Activated CD8-positive, alpha-beta T cell treated with anti-CD3 and anti-CD28 coated beads, Interleukin-2, amount 10 ng/mL, durations not matched to agents 7 days and 5 days (primary cell): ENCODE measurements at places on chromosomes 16 and 17. TPM values are rescaled to one million over a fixed set of nuclear protein-coding genes. Genes with fewer than 3 reads are reported as not detected.

The TPSG1 gene
- not detected for total RNA-seq

- DNase-seq: no peak
Observed at GRCh38 chr17:68624381-68624780, 23.2 kb upstream of the FAM20A start.

GRCh38 chr16:27353853-27354252 lies 40.1 kb downstream of the IL4R start:
- no peak for DNase-seq

The MFAP4 gene
- not detected for total RNA-seq

The SNAI3 gene
- total RNA-seq: 13.4 TPM

DNA sequence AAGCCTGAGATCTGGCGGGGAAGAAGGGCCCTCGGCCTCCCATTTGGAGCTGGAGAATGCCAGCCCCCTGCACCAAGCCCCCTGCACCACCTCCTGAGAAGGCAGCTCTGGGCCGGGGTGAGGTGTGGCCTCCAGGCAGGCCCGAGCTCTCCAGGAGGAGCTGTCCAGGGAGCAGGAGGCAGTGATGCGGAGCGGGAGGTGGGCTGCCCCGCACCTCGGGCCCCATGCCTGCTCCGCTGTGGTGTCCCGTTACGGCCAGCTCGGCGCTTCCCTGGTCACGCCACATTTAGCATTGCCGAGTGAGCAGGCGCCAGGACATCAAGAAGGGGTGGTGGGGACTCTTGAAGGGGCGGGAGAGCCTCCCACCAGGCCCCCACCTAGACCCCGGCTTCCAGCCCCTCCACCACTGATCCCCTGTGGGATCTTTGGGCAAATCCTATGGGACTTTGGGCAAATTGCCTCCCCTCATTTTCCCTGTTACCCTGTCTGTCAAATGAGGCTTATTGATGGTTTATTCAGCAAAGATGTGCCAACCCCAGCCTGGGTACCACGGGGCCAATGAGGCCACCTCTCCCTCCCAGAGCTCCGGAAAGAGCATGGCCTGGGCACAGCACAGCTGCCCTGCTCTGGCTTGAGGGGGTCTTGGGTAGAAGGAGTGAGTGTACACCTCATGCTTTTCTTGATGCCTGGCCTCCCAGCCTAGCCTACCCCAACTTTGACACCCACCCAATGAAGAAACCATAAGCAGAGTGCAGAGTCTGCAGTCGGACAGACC lies 15.3 kb downstream of the FOXN1 start:
- DNase-seq: no peak

The CCL17 gene
- total RNA-seq: not detected

DNA sequence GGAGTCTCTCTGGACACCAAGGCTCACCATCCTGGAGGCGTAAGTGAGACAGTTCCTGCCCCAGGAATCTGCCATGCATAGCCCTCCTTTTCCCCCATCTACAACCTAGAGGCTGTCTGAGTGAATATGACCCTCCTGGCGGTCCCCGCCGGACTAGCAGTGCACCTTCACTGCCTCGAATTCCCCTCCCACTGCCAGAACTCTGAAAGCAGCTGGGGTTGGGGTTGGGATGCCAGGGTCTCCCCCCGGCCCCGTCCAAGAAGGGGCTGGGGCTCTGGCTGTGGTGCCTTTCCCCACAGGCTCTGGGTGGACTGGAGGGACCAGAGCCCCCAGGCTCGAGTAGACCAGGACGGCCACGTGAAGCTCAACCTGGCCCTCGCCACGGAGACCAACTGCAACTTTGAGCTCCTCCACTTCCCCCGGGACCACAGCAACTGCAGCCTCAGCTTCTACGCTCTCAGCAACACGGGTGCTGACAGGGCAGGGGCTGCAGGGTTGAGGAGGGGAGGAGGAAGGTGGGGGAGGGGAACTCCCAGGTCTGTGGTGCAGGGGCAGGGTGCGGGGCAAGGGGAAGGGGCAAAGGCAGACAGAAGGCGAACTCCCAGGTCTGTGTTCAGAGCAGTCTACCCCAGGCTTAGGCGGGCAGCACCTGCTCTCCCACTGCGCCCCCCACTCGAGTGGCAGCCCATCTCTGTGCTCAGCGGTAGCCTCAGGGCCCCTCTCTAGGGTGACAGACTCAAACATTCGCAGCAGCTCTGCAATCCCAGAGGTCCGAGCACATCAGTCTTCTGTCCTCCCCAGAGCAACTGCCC lies 1.2 kb downstream of the ZACN start:
- no peak for DNase-seq

DNA sequence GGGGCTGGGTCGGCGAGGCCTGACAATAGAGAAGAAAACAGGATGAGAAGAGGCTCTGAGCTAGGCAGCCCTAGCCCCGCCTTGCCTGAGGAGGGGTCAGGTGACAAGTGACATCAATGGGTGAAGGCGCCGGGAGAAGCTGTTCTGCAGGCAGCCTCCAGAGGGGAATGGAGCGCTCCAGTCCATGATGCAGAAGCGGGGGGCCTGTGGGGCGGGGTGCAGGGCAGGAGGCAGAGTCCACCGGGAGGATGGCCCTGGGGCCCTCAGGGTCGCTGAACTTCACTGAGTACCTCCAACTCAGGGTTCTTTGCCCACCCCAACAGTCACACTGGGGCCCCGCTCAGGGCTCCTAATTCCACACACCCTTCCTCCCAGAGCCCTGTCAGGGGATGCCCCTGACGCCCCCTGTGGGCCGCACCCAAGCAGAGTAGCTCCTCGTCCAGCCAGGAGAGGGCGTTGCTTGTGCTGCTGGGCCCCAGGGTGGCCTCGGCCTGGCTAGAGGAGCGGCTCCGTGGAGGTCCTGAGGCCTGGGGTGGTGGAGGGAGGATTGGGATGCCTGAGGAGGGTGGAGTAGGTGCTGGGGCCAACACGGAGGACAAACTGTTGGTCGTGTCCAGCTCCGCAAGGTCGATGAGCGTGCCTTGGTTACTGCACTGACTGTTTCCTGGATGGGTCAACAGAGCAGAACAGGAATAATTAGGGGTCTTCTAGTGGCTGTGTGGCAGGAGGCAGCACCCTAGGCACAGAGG lies 20.8 kb downstream of the GGA3 start:
- peak; percentile 47 for DNase-seq

DNA sequence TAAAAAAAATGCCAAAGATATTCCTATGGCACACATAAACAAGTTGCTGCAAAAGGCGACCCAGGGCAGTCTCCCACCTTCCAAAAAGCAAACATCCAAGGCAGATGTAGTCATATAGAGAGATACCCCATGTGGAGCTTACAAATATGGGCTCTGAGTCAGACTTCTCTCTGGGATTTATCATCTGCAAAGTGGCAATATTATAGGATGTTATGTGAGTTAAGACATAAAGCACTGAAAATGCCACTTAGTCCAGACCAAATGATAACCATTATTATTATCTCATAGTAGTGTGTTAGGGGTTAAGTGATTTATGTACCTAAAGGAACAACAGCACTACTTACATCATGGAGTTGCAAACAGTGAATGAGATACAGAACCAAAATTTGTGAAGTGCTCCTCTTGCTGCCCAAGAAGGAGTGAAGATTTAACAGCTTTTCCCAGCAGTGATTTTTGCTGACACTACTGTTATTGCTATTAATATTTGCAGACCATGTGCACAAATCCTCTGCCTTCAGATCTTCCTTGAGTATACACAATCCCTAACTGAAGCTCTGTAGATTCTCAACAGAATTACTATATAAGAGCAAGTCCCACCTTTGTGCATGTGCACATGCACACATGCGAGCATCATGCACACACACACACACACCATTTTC lies 560.0 kb upstream of the SALL1 start:
- DNase-seq: no peak

DNA sequence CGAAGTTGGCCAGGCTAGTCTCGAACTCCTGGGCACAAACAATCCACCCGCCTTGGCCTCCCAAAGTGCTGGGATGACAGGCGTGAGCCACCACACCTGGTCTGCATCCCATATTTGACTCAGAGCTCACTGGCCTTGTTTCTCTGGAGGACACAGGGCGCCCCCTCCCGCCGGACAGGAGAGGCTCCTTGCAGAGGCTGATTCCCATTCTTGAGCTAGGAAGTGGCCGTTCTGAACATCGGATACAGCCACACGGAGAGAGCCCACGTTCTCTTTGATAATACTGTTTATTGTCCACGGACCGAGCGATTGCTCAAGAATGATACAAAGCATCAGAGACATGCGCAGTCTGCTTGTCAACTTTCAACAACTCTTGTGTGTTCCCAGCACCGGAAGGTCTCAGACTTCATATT lies 12.1 kb upstream of the USP36 start:
- no peak for DNase-seq

DNA sequence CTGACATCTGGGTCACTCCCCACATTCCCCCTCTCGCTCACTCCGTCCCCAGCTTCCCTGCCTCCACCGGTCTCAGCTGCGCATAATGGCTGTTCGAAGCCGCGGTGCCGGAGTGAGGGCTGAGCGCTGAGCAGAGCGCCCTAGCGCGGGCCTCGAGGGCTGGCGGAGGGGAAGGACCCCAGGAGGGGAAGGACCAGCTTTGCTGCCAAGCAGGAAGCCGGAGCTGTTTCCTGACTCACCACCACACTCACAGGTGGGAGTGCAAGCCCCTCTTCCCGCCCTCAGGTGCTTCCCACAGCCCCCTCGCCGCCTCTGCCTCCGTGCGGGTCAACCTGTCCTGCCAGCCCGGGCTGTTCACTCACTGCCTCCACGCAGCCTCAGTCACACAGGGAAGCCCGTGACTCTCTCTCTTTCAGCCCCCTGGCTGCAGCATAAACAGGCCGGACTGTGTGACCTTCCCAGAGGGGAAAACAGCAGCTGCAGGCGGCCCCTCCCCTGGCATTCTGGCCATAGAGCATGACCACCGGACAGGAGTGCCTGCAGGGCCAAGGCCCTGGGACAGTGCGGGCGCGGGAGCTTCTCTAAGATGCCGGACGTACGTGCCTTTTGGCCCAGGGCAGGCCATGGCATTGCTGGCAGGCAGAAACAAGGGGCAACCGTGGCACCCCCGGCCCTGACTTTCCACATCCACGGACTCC lies 23.7 kb downstream of the SLC43A2 start:
- no peak for DNase-seq

- no peak for DNase-seq
Observed at GRCh38 chr17:39929646-39930407, 2.3 kb downstream of the LRRC3C start.

DNA sequence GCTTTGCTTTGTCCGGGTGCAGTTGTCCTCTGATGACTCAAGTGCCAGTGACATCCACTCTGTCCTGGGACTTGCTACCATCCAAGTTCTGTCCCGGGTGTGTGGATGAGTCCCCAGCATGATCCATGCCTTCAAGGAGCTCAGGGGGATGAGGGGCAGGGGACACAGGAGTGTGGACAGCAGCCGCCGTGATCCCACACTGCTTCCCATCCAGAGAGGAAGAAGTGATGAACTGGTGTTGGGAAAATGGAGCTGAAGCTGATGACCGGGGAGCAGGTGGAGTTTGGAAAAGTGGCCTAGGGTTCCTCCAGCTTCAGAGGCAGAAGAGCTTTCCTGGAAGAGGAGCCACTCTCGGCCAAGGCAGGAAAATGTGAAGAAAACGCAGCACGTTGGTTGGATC lies 249.6 kb upstream of the TNRC6C start:
- no peak for DNase-seq

The TVP23A gene
- not detected for total RNA-seq

DNA sequence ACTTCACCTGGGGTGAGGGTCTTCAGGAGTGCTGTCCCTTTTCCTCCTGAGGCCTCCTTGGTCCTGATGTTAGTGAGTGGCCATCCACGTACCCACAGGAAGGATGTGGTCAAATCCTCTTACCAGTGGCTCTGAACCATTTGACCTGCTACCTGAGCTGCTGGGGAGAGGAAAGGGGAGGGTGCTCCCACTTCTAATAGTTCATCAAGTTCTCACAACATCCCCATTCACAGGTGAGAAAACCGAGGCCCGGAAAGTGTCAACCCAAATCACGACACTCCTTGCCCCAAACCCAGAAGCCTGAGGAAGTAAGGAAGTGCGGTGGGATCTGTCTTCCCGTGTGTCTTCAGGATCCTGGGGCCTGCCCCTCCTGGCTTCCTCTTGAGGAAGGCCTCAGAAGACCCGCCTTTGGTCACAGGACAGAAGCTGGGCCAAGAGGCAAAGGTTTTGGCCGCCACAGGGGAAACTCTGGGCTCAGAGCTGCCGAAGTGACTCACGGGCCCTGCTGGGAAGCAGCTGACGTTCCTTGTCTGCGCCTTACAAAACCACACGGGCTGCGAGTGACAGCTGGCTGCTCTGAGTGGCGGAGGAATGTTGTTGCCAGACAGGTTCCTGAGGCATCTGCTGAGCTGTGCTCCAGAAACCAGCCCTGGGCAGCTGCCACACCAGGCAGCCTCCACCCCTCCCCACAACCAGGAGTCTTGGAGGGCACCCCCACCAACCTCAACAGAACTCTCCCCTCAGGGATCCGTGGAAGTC lies 13.9 kb upstream of the KIFC3 start:
- DNase-seq: peak; percentile 34

DNA sequence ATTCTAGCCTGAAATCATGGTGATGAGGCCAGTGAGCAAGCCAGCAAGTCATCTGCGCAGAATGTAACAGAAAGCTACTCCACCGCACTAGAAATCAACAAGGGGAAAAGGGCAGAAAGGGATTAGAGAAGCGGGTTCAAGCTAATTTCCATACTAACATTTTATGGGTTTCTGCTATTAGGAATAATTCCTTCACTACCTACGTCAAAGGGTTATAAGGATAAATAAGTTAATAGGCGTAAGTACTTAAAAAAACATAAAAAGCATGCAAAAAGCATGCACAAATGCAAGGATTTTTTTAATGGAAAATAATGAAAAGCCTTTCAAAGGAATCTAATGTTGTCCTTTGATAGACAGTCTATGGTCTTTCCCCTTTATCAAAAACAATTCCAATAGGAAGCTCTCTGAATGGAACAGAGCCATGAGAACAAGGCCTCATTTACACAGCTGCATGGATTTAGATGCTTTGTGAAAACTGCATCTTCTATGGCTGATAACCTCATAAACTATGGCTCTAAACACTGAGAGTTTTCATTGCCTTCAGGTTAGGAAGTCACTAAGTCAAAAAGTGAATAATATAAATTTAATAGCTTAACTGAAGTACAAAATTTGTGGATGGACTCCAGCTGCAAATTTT lies 5.6 kb downstream of the EMC8 start:
- no peak for DNase-seq

The OSGIN1 gene
- total RNA-seq: 0.24 TPM

The KRT31 gene
- total RNA-seq: not detected

GRCh38 chr17:39845052-39845846 lies 18.9 kb downstream of the IKZF3 start:
- DNase-seq: no peak

DNA sequence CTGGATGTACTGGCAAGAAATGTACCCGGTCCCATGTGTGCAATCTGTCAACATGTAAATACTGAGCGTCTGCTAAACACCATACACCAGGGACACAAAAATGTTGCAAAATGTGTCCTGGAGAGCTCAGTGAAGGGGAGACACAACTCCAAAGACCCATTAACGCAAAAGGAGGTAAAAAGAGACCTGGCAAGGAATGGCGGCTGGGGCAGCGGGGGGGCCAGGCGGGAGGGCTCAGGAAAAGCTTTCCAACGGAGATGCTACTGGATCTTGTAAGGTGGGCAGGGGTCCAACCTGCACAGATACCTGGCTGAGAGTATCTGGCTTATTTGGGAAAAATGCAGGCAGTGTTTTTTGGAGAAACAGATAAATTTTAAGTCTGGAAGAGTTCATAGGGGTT lies 40.7 kb downstream of the ADCY9 start:
- DNase-seq: no peak
